ENCODE measurements at places on chromosomes 2 and 18.

- peak; percentile 79 for DNase-seq
These were observed 123.9 kb upstream of the FAM117B start for GRCh38 chr2:202510911-202511310.

- DNase-seq = no peak
These were observed 232.9 kb downstream of the CDH7 start for GRCh38 chr18:65983750-65984149.

- no peak for DNase-seq
These were observed 891 bp upstream of the FTCDNL1 start for GRCh38 chr2:199851883-199852282.

DNA sequence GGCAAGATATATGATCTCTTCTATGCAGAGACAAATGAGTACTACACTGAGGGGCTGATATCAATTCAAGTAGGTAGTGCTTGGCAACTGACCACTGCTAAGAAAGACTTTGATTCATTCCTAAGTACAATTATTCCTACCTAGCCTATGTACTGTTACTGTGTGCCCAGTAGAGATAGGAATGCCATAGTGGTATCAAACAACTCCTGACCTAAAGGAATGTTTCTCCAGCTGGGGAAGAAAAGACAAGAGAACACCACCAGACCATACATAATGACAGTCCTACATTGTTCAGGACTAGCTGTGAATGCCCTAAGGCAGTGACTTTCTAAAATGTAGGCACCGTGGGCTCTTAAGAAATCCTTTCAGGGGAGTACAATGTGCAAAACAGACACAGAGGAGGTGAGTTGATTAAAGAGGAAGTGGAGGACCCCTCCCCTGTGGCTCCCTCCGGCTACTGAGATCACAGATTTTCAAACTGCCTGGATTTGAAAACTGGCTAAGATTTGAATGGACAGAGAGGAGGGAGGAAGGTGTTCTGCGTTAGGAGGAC is 89.1 kb downstream of the ANTXR1 start:
- DNase-seq = no peak

- no peak for DNase-seq
These were observed 56.3 kb downstream of the ASB1 start for GRCh38 chr2:238483021-238483420.

GRCh38 chr18:80200932-80201672 is 46.2 kb downstream of the PARD6G start:
- DNase-seq = no peak

DNA sequence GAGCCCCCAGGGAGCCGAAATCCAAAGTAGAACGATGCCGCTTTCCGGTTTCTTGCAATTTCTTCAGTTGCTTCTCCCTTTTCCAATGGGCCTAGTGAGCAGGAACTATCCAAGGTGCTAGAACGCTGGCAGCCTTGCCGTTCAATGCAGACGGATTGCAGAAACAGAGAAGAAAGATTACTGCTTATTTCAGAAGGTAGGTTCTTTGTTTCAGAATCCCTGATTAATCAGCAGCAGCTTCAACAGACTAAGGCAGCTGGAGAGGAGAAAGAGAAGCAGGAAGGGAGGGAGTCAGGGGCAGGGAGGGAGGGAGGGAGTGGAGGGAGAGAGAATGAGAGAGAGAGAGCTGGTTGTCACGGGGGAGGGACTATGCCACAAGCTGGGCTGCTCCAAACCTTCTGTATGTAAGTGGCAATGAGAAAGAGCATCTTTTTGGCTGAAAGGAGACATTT is 576 bp downstream of the NYAP2 start:
- DNase-seq = peak; percentile 43

DNA sequence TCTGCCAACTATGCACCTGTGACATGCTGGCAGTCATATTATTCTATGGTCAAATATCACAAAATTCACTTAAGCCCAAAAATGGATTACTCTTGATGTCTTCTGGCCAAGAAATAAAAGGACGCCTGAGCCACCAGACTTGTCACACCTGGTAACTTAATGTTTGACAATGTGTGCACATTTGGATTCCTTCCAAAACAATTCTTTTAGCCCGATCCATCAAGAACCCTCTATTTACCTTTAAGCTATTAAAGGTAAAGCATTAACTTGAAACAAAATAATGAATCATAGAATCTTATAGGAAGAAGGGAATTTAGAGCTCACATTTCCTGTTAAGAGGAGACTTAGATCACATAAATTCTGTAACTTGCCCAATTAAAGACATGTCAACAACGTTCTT is 46.5 kb upstream of the NFU1 start:
- DNase-seq = no peak

DNA sequence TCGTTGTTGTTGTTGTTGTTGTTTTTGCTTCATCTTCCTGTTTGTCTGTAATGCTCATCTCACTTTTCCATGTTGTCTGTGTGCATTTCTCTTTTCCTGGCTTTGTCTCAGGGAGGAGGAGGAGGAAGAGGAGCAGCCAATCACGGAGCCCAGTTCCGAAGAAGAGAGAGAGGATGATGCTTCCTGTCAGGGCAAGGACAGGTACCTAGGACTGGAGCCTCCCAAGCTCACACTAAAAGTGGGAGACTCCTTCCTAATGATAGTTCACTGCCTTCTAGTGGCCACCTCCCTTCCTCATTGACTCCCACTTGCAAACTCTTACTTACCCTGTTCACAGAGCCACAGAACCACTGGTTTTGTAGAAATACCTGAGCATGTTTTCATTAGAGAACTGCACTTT is 179.6 kb downstream of the TPGS2 start:
- no peak for DNase-seq

GRCh38 chr2:168740360-168740759 is 62.1 kb upstream of the NOSTRIN start:
- no peak for DNase-seq

- DNase-seq = peak; percentile 15
These were observed 20.8 kb upstream of the TNP1 start for GRCh38 chr2:216880509-216881184.

DNA sequence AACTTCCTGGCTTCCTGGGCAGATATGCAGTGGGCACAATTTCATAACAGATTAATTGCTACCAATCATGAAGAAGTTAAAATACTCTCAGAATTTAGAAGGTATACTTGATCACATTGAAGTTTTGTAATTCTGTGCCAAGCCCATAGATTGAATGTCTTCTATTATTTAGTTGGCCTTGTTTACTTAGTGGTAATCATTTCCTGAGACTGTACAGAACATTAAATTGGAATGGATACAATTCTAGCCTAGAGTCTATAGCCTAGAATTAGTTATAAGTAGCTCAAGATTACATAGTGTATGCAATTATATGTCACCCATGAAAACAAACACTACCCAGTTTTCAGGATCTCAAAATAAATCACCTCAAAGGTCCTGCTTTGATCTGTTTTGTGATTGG is 615.8 kb downstream of the XIRP2 start:
- no peak for DNase-seq

- DNase-seq = peak; percentile 85
These were observed 102.3 kb upstream of the SMAD7 start for GRCh38 chr18:49052891-49053644.

DNA sequence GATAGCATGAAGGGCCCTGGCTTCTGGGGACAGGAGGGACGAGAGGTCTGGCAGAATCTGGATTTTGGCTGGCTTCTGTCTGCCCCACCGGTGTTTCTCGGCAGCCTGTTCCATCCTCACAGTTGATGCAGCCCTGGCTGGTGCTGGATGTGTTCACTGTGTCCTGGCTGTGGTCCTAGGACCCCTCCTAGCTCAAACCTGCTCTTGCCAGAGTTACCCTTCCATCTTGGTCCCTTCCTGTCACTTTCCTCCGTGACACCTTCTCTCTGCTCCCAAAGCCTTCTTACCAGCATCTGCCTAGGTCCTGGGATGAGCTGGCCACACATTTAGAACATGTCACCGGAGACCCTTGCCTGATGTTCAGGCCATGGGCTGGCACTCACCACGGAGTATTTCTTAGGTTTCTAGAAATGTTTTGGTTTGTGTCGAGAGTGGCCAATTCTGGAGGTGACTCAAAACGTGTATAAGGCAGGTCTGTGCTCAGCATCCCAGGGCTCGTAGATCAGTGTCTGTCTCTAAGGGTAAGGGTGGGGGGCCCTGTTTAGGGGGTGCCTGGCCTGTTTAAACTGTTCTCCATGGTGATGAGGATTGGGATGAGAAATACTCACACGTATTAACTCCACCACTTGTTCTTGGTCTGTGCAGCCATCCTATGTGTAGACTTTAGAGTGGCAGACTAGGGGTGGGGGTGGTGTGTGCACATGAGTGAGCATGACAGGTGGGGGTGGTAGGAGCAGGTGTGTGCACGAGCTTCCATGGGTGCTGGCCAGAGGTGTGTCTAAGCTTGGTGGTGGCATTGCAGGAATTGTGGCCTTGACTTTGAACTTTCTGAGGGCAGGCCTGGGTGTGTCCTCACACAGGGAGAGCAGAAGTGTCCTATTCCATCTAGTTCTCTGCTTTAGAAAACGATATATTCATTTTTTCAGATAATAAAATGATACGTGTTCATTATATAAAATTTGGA is 162.7 kb downstream of the DYSF start:
- DNase-seq = no peak

GRCh38 chr18:58416704-58417683 is 211.9 kb downstream of the ALPK2 start:
- DNase-seq = peak; percentile 52

DNA sequence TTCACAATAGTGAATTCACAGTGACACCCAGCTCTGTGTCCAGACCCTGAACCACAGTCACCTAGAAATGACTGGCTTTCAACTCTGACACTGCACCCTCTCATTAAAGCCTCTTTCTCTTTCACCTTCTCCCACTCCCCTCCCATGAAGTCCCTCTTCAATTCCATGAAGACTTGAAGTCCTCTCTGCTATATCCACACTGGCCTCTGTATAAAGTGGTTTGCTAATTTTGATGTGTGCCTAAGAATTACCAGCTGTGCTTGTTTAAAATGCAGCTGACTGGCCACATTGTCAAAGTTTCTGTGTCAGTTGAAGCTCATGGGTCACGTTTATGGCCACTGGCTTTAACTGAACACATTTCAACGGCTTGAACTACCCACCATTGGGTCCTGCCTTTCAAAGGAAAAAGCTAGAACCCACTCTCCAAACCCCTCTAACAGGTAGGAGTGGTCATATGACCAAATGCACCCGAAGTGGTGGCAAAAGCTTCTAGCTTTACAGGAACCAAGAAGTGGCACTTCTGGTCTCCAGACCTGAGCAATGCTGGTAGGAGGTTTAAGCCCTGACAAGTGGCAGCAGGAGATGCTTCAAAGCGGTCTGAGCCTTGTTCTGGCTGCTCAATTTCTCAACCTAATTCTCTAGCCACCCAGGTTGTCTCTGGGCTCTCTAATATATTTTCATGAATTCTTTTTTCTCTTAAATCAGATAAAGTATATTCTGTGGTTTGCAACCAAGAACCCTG is 34.2 kb downstream of the B4GALT6 start:
- DNase-seq = no peak

DNA sequence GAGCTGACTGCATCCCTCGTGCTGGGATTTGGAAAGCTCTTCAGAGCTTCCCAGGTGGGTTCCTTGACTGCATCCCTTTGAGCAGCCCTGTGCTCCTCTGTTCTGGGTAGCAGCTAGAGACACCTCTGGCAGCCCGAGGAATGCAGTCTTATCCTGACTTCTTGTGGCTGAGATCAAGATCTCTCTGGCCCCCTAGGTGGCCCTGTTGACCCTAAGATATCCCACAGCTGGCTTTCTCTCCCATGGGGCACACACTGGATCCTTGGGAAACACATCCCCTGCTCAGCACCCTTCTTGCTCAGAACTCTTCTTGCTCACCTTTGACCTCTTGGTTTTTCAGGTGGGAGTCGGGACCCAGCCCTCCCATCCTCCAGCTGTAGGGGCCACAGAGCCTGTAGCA is 237.2 kb downstream of the TSN start:
- DNase-seq = no peak

- peak; percentile 99 for DNase-seq
These were observed at the start of gene IMP4 for GRCh38 chr2:130342533-130343275. TSS of gene IMP4 (plus strand) at chr2:130342897. CDS start at chr2:130342933, 36 bp downstream.

- DNase-seq = peak; percentile 13
These were observed 133.0 kb upstream of the SLC14A2 start for GRCh38 chr18:45482286-45482685.

GRCh38 chr2:211376410-211376809 is 820.0 kb downstream of the CPS1 start:
- no peak for DNase-seq

GRCh38 chr2:33304032-33304864 is 172.2 kb upstream of the RASGRP3 start:
- no peak for DNase-seq

DNA sequence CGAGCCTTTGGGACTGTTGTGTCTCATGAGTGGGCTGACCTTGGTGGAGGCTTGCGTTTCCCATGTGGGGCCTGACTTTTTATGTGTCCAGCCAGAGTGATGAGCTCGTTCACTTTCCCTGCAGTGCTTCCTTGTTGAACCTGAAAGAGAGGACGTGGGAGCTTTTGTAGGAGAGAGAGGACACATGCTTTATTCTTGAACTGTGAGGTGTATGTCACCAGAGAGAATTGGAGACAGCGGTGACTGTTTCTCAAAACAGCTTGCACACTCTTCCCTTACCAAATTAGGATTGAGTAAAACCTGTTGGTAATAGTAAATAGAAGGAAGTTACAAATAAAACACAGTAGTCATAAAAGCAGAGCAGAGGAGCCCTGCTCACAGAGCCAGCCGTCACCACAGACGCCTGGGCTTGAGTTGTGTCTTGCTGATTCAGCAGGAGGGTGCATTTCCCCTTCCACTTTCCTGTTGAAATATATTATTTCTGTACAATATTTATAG is 60.7 kb downstream of the INPP4A start:
- DNase-seq = no peak

- DNase-seq = no peak
These were observed 29.9 kb downstream of the CYP26B1 start for GRCh38 chr2:72117718-72118117.

DNA sequence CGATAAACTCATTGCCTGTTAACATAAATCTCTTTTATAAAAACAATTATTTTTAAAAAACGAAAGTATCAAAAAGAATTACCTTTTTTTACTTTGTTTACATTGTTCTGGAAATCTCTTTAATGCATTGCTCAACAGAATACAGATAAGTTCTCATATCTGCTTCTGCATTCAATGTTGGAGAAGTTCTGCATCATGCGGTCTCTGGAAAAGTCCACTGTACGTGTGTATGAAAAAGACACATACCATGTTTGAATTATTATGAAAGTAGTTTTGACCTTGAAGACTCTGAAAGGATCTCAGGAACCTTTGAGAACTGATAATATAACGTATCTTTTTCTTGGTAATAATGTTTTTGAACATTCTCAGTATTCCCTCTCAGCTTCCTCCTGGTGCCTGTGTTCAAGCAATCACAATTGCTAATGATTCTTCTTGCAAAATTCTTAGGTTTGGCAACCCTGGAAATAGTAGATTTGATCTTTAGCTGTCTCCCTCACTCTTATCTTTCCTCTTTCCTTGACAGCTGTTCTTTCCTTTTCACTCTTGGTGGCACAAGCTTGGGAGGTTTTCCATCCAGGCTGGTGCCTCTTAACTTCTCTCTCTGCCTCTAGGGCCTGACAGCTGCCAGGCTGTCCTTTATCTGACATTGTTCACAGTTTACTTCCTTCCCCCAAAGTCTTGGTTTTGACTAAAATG is 12.4 kb upstream of the IL1R1 start:
- DNase-seq = no peak

- no peak for DNase-seq
These were observed 439.2 kb downstream of the SETBP1 start for GRCh38 chr18:45119876-45120275.

- DNase-seq = no peak
These were observed 224.2 kb downstream of the NUP35 start for GRCh38 chr2:183348492-183348891.

Measured in cardiac fibroblast (primary cell).